ENCODE measurements at places on chromosomes 4 and X. TPM values are rescaled to one million over a fixed set of nuclear protein-coding genes. Genes with fewer than 3 reads are reported as not detected.

Gene TMSB15B
- 2.1 TPM for total RNA-seq

Gene MAGEC2
- not detected for total RNA-seq

DNA sequence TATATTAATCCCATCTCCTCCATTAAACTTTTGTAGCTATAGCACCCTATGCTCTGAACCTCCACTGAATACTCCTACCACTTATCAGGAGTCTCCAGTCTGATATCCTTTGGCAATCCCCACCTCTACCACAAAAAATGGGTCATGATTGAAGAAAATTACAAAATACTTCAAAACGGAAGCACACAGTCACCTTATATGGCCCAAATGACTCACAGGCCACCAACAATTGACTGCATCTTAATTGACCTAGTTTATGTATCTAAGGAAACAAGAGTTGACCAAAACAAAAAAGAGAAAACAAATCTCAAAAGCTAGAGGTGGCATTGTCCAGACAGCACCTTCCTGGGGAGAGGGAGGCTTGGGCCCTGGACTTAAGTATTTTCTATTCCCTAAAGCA lies 120.0 kb upstream of the DIAPH2 start:
- no peaks in the 10 kb centered on the region for H3K4me1 ChIP-seq
- H3K4me3 ChIP-seq, result no peak overlapping the region
- H3K36me3 ChIP-seq, result no peaks in the 10 kb centered on the region
- no peak for DNase-seq
- no peak overlapping the region for H3K27ac ChIP-seq

DNA sequence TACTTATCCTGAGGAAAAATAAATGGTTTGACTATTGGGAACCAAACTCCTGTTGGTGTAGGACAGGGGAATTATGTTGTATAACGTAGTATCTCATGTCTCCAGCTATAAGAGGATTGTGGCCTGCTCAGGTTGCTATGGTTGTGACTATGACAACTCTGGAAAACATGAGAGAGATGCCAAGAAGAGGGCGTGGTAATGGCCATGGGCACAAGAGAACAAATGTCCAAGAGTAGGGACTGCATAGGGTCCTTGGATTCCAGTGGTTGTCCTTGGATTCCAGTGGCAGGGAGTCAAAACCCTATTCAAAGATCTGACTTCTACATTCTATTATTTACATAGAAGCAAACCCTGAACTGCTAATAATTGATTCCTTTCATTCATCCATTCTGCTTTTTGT lies 6.8 kb upstream of the MOB1B start:
- no peaks in the 10 kb centered on the region for H3K36me3 ChIP-seq
- no peaks in the 10 kb centered on the region for H3K27me3 ChIP-seq
- H3K27ac ChIP-seq, result no peak overlapping the region
- no peak overlapping the region for H3K4me3 ChIP-seq

All from upper lobe of left lung (tissue), 6 donors.